ENCODE measurements at places on chromosomes 6 and 20. TPM values are rescaled to one million over a fixed set of nuclear protein-coding genes. Genes with fewer than 3 reads are reported as not detected.

The CLIC5 gene
- total RNA-seq = not detected

The KCNK5 gene
- total RNA-seq = 1.00 TPM

The CD24 gene
- total RNA-seq = 267 TPM

The ARHGAP40 gene
- not detected for total RNA-seq

The SLC32A1 gene
- total RNA-seq = not detected

All from A549 treated with DMSO at 1 μM for 4 hours (cell line).